ENCODE measurements at places on chromosomes 6 and 20.
A peak's percentile ranks its signal among the peaks of the same experiment; 100 is the strongest.

DNA sequence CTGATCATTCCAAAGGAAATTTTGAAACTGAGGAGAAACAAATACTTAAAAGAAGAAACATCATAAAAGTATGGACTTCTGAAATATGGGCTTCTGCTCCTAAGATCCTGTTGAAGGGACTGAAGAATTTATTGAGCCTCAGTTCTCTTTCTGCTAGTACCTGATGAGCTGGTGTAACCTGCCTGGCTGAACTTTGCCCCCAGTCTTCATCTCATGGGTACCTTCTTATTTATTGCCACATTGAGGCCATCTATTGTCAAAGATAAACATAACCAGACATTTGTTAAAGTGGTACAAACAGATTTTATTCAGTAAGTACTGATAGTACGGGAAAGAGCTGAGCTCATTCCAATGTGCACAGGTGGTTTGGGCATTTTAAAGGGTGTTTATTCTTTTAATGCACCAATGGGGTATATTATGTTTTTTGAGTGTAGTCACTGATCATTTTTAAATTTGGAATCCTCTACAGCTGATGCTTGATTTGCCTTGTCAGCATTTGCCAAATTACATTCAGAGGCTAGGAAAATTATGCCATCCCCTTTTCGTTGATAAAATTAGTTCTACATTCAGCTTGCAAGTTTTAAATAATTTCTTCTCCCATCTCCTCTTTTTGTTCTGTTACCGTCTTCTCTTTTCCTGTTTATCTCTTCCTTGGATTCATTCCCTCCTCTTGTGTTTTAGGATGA, 118.2 kb downstream of the PRIM2 start:
- DNase-seq, result no peak

- no peak for DNase-seq
Observed at GRCh38 chr20:22966787-22967464, 68.2 kb upstream of the SSTR4 start.

GRCh38 chr20:53940907-53941545, 129.4 kb downstream of the BCAS1 start:
- no peak for DNase-seq

DNA sequence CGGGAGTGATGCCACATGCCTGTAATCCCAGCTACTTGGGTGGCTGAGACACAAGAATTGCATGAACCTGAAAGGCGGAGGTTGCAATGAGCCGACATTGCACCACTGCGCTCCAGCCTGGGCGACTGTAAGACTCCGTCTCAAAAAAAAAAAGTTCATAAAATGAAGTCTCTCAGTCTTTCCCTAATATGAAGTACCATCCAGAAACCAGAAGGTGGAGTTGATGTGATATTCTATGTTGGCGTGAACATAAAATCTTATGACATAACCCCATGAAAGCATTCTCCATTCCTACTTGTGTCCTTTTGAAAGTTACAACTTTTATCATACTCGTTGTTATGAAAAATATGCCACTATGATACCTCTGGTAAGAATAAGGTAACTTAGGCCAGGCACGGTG, 5.7 kb downstream of the SOD2 start:
- no peak for DNase-seq

GRCh38 chr6:85961125-85961524, 318.4 kb upstream of the SYNCRIP start:
- DNase-seq, result no peak

GRCh38 chr6:111406200-111406721, 76.8 kb downstream of the REV3L start:
- no peak for DNase-seq

GRCh38 chr6:49541936-49542335, 8.5 kb upstream of the C6orf141 start:
- no peak for DNase-seq

GRCh38 chr6:88870717-88871330, 92.6 kb downstream of the RNGTT start:
- peak; percentile 30 for DNase-seq

DNA sequence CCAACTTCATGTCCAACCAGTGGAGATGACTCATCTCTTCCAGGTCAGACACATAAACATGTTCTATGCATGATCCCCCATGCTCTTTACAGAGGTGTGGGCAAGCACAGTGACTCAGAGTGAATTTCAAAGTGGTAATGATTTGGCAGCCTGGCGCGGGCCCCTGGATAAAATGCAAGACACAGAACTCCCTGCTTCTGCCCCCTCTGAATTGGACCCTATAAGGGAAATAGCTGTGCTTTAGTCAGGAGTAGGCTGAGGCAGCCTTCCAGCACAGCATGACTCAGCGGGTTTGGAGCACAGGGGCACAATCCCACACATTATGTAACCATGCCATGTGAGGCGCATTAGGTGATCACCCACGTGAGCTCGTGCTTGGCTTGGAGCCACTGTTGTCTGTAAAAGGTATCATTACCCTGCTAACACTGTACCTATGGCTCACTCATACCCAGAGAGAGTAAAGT, 127.4 kb downstream of the C6orf118 start:
- DNase-seq, result no peak

DNA sequence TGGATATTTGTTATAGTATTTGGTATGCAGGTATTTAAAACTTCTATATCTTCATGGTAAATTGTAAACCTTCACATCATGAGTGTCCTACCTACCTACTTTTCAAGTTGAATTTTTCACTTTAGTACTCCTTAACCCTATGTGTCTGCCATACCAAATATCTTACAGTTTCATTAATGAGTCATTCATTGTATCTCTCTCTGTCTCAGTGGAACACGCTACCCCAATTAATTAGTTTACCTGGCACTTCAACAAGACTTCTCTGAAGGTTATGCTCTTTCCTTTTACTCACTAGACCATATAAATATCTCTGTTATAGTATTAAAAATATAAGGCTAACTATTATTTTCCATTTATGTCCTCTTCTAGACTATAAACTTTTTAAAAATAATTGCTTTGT, 123.9 kb upstream of the GJE1 start:
- no peak for DNase-seq

DNA sequence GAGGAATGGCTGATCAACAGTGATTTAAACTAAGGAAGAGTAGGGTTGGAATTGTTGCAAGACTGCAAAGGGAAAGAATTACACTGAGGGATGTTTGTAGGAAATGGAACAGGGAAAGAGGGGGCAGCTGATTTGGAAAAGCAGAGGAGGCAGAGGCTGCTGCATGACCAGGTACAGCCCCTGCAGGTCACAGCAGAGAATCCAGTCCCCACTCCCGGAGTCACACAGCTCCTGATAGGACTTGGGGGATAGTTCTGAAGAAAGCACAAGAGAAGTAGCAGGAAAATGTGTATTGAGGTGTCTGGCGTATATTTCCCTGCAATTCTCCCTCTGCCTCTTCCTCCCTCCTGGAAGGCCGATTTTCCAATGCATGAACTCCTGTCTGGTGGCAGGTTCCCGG, 92.5 kb upstream of the PDE10A start:
- DNase-seq, result no peak

GRCh38 chr20:63140514-63141433, 75.2 kb downstream of the YTHDF1 start:
- no peak for DNase-seq

- no peak for DNase-seq
Observed at GRCh38 chr6:154993710-154994109, 1.4 kb upstream of the TIAM2 start.

DNA sequence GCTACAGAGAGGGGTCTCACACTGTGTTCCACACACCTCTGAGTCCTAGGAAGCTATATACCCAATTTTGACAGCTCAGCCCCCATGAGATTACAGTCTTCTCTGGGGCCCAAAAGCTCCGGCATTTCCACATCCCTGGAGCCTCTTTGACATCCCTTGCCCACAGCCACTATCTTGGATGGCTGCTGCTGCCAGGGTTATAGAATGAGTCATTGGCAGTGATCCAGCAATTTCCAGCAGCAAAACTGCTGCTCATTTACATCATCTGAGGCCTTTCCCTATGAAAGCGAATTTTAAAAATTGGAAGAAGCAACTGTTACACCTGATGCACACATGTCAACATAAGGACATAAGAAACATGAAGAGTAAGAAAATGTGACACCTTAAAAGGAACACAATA, 590.7 kb downstream of the MEI4 start:
- no peak for DNase-seq

All from stimulated activated CD8-positive, alpha-beta memory T cell treated with anti-CD3 and anti-CD28 coated beads, Interleukin-4, amount 100 ng/mL, for 48 hours (primary cell).